Activated T-cell treated with anti-CD3 and anti-CD28 coated beads, Interleukin-2, amount 50 U/mL, for 24 hours (primary cell): ENCODE measurements at places on chromosomes 6 and 20.

DNA sequence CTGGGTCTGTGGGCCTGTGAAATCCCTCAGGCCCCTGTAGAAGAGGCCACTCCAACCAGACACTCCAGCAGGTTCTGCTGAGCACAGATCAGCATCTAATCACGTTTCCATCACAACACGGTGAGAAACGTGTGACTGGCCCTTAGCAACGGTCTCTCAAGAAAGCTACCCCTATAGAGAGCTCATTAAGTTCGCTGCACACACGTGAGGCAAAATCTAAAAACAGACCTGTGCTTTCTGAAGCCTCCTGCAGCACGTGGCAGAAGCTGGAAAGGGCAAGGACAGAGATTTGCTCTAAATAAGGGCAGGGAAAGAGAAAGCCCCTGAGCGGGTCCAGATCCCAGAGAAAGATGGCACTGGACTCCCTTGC, 56.5 kb downstream of the GPR6 start:
- DNase-seq = no peak

DNA sequence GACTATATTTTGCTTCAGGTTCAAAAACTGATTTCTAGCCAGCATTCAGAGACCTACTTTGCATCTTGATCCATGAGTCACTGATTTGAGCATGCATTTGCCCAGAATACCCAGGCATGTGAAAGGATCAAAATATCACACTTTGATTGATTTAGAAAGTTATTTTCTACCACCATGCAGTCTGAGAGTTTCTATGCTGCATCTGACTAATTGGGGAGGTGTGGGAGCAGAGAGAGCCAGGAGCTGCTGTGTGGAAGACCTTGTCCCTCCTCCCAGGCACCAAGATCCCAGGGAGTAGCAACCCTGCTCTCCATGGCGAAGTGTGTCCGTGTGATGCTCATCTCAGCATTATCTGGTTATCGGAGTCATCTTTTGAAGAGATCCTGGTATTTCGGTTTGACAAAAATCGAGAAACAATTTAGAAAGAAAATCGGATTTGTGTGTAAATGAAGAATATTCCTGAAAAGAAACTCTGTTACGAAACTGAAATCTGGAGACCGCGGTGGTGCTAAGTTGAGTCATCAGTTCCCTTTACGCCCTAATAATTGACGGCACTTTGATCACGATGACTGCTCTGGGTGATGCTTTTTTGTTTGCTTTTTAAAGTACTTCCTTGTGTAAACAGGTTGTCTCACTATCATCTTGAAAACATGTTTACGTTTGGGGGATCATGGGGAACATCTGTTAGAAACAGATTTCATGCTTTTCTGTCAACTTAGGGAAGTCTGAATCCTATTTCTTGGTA, 193.4 kb downstream of the BACH2 start:
- DNase-seq = peak; percentile 71

- DNase-seq = no peak
Measured at GRCh38 chr6:1762203-1762602, 152.5 kb downstream of the FOXC1 start.

DNA sequence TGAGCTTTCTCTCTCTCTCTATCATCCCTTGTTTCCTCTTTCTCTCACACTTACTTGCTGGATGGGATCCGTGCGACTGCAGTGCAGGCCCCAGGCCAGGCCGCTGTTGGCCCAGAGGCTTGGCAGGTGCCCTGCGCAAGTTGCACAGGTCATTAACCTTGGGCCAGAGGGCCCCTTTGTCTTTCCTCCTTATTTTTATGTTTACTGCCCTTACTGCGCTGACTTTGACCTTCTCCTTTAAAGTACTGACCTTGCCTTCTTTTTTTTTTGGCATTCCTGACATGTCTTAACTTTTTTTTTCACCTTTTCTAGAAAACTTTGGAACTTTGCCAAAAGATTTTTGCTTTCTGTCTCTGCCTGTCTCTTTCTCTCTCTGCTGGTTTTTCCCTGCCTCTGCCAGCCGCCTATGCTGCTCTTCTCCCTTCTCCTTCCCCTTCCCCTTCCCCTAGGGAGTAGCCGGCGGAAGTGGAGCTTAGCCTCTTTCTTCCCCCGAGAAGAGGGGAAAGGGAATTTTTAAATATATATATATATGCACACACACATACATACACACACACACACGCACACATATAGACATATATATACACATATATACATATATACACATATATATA, 59.6 kb upstream of the CDH4 start:
- DNase-seq = no peak

GRCh38 chr6:131258816-131259476, 123.7 kb downstream of the AKAP7 start:
- DNase-seq = no peak

- no peak for DNase-seq
Measured at GRCh38 chr20:3842348-3842930, 4.2 kb upstream of the MAVS start.

DNA sequence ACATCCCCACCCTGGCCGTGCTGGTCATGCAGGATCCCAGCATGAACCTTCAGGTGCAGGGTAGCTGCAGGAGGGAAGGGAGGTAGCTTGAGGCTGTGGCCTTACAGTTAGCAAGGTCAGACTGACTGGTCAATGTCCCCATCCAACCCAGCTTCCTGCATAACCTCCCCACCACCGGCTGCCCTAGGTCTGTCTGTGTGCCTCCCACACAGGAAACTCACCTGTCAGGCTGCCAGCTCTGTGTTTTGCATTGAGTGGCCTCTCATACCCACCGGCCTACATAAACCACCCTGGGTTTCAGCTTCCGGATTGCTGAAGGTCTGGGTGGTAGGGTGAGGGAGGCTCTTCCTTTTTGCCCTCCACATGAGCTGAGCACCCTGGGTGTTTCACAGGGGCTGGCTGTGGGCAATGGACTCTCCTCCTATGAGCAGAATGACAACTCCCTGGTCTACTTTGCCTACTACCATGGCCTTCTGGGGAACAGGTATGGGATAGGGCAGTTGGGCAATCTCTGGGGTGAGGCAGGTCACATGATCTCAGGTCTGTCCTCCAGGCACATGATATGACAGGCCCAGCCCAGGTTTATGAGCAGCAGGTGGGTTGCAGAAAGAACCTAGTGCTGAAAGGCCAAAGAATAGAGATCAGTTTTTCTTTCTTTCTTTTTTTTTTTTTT, 1.8 kb downstream of the CTSA start:
- no peak for DNase-seq

DNA sequence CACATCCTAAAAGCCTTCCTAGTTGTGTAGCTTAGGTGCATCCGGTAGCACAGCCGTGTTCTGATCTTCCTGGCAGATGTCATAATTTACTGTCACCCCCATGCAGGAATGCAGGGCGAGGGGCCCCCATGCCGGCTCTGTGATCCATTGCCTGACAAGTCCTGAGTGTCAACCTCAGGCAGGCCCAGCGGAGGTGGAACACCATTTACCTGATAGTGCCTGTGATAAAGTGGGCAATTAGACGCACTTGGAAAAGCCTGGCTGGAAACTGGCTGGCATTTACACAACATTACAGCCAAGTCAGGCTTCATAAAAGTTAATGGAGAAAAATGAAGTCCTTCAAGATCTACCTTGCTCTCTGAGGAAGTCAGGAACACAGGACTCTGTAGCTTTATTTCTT, 521.4 kb upstream of the JAG1 start:
- no peak for DNase-seq

- DNase-seq = no peak
Measured at GRCh38 chr20:51064137-51064536, 41.2 kb upstream of the KCNG1 start.

- DNase-seq = no peak
Measured at GRCh38 chr20:58894652-58895447, 42.3 kb downstream of the GNAS start.

- no peak for DNase-seq
Measured at GRCh38 chr20:16349523-16350260, 223.6 kb downstream of the KIF16B start.

DNA sequence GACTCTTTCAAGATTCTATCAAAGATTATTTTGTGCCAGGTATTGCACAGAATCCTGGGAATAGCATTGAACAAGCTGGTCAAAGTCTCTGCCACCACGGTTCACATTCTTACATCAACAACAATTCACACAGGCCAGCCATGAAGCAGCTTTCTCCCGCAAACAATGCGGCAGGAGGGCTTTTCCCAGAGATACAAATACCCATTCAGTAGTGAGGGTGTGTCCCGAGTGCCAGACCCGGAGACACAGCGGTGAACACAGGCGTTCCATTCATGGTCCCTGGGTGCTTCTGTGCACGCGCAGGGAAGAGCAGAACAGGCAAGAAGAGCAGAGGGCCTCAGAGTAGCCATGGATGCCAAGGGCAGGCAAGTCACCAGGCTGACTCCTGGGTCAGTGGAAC, 83.3 kb upstream of the PDE10A start:
- no peak for DNase-seq

DNA sequence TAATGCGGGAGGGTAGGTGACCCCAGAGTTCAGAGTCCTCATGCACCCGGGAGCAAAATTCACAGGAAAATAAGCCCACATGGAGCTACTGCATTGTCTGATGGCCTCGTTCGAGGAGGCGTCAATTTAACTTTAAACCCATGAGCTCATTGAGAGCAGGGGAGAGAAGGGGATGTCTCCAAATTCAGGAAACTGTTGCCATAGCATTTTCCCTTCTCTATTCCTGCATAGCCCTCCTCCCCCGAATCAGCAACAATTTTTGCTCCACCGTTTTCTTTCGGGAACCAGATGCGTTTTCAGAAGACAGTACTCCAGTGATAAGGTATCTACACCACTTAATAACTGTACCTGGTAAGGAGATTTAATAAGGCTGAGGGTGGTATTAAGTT, 324 bp upstream of the LAMP5 start:
- no peak for DNase-seq

DNA sequence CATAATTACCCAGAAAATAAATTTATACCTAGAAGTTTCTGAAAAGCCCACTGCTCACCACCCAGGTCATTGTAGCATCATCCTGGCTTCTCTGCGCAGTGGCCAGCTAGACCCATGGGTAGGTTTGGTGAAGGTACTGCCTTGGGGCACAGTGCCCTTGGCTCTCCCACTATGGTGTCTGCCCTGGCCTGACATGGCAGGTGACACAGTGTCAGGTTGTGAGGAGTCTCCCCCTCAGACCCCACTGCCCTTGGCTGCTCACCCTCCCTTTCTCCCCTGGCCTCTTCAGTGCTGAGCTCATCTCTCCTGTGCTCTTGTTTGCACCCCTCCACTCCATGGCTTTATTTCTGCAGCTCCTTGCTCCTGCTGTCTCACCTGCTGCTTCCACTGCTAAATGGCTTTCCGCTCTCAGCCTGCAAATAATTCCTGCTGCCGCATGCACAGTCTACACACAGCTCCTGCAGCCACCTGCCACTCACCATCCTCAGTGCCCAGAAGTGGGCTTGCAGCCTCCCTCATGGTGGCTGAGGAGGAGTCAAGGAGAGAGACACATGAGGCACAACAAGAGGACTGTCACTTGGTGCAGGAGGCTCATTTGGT, 313.4 kb upstream of the MOCS1 start:
- no peak for DNase-seq

- peak; percentile 83 for DNase-seq
Measured at GRCh38 chr6:111872401-111873177, 663 bp downstream of the FYN start.

DNA sequence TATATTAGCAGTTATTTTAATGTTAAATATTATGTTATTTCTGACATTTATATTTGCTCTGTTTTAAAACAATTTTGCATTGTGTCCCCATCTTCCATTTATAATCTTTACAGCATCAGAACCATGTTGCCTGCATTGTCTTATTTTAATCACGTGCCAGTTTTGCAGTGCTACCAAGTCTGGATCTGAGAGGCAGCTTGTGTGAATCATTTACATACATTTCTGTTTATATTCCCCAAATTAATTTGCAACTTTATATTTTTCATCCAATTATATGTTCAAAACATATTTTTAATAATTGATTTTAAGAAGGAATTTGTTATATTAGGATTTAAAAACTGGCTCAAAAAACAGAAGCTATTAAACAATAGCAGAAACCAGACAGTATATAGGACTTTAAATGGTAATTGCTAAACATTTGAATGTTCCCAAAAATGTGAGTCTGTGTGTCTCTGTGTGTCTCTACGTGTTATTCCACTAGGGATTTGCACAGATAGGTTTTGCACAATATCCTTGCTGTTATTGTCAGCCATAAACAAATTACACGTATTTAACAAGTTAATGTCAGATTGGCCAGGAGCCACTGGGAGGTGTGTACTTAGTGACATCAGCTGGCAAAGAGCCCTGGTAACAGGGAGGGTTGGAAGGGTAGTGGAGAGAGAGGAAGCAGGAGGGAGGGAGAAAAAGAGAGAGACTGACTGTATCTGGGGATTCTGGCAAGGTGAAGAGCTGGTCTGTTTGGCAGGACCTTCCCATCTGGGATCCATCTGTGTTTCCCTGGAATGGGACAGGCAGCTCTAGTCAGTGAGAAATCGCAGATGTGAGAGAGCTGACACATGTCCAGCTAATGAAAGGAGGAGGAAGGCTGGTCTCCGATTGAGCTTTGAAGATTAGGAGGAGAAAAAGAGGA, 72.1 kb downstream of the CBFA2T2 start:
- no peak for DNase-seq

- DNase-seq = no peak
Measured at GRCh38 chr6:87965806-87966205, 81.8 kb upstream of the SPACA1 start.

GRCh38 chr20:13061381-13061780, 52.6 kb downstream of the SPTLC3 start:
- no peak for DNase-seq

DNA sequence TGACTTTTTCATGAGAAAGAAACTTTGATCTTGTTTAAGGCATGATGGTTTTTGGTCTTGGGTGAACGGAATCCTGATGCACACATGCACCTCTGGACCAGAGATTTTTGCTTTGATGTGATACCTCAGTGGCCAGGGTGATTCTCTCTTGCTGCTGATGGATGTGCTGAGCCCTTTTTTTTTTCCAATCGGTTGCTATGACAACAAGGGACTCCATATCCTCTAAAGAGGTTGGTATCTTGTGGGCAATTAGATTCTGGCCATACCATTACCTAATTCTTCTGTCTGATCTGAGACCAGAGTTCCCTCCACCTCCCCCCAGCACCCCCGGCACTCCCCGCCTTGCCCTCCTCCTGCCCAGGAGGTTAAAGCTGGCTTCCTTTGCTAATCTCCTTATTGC, 24.9 kb downstream of the PDYN start:
- DNase-seq = no peak

GRCh38 chr6:64224819-64225218, 589.2 kb downstream of the PHF3 start:
- DNase-seq = no peak

DNA sequence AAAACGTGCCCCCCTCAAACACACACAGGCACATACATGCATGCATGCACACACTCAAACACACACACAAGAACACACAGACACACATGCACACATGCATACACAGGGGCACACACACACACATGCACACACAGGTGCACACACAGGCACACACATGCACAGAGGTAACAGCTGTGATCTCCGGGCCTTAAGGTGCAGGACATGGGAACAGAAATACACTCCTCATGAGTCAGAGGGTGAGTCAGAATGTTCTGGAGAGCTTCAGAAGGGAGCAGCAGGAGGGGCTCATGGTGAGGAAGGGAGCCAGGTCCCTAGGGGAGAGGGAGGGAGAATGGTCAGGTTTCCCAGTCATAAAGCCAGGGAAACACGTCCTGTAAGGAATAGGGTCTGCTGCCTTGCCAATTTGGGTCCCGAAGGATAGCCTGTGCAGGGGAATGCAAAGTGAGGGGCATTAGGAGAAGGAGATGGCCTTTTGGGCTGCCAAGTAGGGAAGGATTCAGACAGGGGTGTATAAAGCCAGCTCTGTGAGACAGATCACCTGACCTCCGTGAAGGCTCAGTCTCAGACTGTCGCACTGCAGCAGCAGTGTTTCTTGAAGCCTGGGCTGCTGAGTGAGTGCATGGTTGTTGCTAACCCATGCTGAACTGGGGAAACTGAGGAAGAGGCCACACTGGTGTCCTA, 123.9 kb downstream of the MAFB start:
- no peak for DNase-seq

- peak; percentile 48 for DNase-seq
Measured at GRCh38 chr6:136510299-136510698, 39.9 kb downstream of the MAP7 start.
